ENCODE measurements at places on chromosomes 3 and 15. TPM values are rescaled to one million over a fixed set of nuclear protein-coding genes. Genes with fewer than 3 reads are reported as not detected.

The SIN3A gene
- 89.0 TPM for total RNA-seq

The GHRL gene
- 0.69 TPM for total RNA-seq

The MGLL gene
- 5.3 TPM for total RNA-seq

- H3K27ac ChIP-seq = peak overlapping the region; percentile 19
- peaks cover 3% of the 10 kb centered on the region for H3K36me3 ChIP-seq
- no peak overlapping the region for H3K4me3 ChIP-seq
- H3K4me1 ChIP-seq = peaks cover 43% of the 10 kb centered on the region
- H3K27me3 ChIP-seq = no peaks in the 10 kb centered on the region
- no peak for DNase-seq
Measured at GRCh38 chr15:59686389-59686788, 2.7 kb downstream of the BNIP2 start.

DNA sequence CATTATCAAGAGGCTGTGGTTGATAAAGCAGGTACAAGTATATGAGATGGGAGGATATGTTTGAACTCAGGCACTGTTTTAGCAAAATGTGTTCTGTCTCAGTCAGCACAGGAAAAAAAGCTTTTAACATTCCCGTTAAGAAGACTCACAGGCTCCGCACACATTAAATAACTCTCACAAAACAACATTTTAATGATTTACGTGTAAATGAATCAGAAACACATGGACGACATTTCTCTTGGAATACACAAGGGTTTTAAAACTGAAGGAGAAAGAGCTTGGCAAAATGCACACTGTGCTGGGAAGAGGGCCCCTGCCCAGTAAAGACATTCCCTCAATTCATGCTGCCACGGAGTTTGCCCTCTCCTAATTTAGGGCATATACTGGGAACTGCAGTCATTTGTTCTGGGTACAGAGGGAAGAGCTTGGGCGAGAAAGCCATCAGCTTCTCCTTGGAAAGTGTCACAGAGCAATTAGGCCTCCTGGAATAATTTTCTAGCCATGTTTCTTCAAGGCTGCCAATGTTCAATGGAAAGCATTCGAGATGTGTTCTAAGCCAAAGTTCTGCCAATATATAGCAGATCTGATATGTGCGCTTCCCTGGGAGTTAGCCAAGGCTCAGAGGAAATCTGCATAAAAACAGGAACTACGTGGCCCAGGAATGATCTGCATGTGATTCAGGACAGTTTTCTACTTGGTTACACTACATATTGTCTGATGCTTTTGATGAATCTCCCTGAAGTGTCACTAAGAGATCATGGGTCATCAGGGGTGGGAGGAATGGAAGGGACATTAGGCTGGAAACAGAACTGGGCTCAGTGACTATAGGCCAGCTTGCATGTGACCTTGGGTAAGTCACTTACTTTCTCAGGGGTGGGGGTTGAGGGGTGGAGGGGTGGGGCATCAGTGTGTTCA, 2.2 kb upstream of the MASP1 start:
- H3K4me3 ChIP-seq = no peak overlapping the region
- H3K4me1 ChIP-seq = no peaks in the 10 kb centered on the region
- no peak for DNase-seq
- no peaks in the 10 kb centered on the region for H3K27me3 ChIP-seq

DNA sequence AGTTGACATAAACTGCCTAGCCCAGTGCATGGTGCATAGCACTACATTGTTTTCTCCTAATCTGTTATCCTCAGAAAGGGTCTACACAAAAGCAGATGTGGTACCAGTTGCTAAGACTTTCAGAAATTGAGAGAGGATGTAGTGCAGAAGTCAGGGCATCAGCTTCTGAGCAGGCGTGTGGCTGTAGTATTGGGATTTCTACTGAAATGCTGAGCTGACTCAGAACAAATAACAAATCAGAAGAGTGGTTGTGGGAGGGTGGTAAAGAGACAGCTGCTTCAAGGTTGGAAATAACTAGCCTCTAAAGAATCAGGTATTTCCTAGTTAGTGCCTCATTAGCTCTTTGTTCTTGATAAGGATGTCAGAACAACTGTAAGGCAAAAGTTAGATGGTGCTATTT, 161.3 kb downstream of the AKAP13 start:
- H3K27me3 ChIP-seq = no peaks in the 10 kb centered on the region
- no peak overlapping the region for H3K4me3 ChIP-seq
- peaks cover 15% of the 10 kb centered on the region for H3K4me1 ChIP-seq
- H3K36me3 ChIP-seq = no peaks in the 10 kb centered on the region

DNA sequence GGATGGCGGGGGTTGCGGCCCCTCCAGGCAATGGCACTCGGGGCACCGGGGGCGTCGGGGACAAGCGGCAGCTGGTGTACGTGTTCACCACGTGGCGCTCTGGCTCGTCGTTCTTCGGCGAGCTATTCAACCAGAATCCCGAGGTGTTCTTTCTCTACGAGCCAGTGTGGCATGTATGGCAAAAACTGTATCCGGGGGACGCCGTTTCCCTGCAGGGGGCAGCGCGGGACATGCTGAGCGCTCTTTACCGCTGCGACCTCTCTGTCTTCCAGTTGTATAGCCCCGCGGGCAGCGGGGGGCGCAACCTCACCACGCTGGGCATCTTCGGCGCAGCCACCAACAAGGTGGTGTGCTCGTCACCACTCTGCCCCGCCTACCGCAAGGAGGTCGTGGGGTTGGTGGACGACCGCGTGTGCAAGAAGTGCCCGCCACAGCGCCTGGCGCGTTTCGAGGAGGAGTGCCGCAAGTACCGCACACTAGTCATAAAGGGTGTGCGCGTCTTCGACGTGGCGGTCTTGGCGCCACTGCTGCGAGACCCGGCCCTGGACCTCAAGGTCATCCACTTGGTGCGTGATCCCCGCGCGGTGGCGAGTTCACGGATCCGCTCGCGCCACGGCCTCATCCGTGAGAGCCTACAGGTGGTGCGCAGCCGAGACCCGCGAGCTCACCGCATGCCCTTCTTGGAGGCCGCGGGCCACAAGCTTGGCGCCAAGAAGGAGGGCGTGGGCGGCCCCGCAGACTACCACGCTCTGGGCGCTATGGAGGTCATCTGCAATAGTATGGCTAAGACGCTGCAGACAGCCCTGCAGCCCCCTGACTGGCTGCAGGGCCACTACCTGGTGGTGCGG, 1.9 kb downstream of the CHST2 start:
- H3K27ac ChIP-seq = no peak overlapping the region
- peaks cover 30% of the 10 kb centered on the region for H3K4me1 ChIP-seq
- DNase-seq = peak; percentile 66
- no peaks in the 10 kb centered on the region for H3K27me3 ChIP-seq

DNA sequence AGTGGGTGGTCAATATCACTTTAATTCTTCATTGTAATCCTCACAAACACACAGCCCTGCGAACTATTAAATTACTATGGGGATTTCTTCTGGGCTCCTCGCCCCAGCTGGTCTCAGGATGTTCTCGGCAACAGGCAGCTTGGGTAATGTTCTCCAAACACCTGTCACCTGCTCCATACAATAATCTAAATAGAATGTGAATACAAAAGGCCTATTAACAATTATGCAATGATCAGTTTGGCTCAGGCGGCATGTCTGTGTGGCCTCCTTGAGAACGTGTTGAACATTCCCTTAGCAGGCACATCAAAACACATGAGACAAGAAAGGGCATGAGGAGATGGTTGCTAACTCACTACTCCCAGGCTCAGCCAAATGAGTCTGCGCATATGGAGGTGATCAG, 158.6 kb upstream of the KBTBD8 start:
- no peaks in the 10 kb centered on the region for H3K27me3 ChIP-seq
- H3K36me3 ChIP-seq = no peaks in the 10 kb centered on the region
- DNase-seq = no peak
- H3K27ac ChIP-seq = no peak overlapping the region
- no peak overlapping the region for H3K4me3 ChIP-seq

- DNase-seq = no peak
- no peaks in the 10 kb centered on the region for H3K4me1 ChIP-seq
- H3K36me3 ChIP-seq = no peaks in the 10 kb centered on the region
- no peak overlapping the region for H3K4me3 ChIP-seq
- no peaks in the 10 kb centered on the region for H3K27me3 ChIP-seq
- H3K27ac ChIP-seq = no peak overlapping the region
Measured at GRCh38 chr3:130839813-130840212, 54.1 kb upstream of the ATP2C1 start.

- no peak overlapping the region for H3K4me3 ChIP-seq
- no peaks in the 10 kb centered on the region for H3K36me3 ChIP-seq
- H3K27ac ChIP-seq = no peak overlapping the region
Measured at GRCh38 chr3:18888370-18888769, 259.9 kb upstream of the KCNH8 start.

DNA sequence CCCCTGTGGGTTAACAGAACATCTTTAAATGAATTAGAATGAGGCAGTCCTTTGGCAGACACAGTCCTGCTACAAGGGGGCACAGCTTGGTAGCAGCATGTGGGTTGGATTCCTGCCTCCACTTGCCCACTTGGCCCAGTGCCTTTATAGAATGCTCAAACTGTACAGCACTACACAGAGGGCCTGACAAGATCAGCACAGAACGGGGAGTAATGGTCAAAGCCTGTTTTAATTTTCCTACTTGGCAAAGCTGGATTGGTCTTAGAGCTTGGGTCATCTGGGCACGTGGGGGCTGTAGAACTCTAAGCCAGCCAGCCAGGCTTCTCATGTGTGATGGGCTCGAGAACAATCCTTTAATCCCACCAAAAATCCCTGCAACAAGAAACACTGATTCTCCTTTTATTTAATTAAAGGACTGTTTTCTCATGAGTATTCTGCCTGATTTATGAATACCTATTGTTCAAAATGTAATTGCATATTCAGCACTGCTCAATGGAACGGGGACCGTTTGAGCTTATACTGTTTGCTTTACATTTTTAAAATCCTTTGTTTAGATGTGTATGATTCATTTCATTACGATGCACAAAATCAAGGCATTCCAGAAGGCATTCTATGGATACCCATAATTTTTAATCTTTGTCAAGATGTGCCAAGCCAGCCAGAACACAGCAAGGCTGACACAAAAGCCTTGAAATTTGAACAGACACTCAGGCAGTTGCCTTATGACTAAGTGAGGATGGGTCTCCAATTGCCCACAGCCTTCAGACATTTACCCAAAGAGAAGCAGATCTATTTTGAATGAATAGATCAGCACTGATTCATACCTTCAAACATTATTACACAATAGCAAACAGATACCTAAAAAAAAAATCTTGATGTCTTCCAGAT, 249.3 kb upstream of the TGFBR2 start:
- H3K36me3 ChIP-seq = no peaks in the 10 kb centered on the region
- H3K27me3 ChIP-seq = no peaks in the 10 kb centered on the region
- no peak overlapping the region for H3K27ac ChIP-seq
- peaks cover 43% of the 10 kb centered on the region for H3K4me1 ChIP-seq
- no peak for DNase-seq
- no peak overlapping the region for H3K4me3 ChIP-seq
